T-helper 2 cell (primary cell): ENCODE measurements at places on chromosomes 7 and 10.

- DNase-seq, result no peak
Measured at GRCh38 chr7:107194052-107194451, 25.2 kb downstream of the HBP1 start.

- no peak for DNase-seq
Measured at GRCh38 chr10:106513352-106513771, 651.1 kb downstream of the SORCS1 start.

GRCh38 chr10:72026278-72027111, 61.9 kb downstream of the SPOCK2 start:
- no peak for DNase-seq

DNA sequence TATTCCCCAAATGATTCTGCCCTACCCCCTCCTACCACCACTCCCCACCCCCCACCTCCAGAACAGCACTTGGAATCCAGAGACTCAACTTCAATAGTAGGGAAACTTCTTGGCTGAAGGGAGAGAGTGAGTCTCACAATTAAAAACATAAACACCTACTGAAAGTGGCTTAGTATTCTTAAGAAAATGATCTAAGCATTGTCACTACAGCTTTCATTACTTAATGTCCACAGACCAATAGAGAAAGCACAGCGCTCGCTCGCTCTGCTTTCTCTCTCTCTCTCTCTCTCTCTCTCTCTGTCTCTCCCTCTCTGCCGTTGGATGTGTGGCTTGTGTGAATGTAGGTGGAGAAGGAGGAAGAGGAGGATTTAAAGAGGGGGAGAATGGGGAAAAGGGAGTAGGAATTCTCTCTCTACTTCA, 1.5 kb upstream of the SEMA3A start:
- DNase-seq, result no peak

- DNase-seq, result no peak
Measured at GRCh38 chr10:98569853-98570252, 123.1 kb upstream of the HPS1 start.

GRCh38 chr7:45118889-45119331, 7.4 kb upstream of the TBRG4 start:
- DNase-seq, result no peak
